ENCODE measurements at places on chromosomes 5 and 9.

- DNase-seq = no peak
Observed at GRCh38 chr5:157494178-157494832, 34.3 kb downstream of the NIPAL4 start.

DNA sequence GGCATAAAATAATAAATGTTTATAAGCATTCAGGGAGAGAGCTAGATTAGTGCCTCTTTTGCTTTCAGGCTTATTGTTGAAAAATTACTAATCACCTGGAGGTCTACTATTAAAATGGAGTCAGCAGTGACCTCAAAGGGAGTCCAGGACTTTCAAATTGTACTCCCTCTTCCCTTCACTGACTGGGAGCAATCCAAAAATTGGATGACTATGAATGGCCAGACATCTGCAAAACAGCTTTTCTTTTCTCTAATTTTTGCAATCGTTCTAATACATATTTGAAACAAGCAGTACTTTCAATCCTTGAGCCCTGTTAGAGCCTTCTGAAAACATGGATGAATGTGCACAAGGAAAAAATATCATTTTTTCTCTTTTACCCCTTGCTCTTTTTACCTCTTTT is 461.8 kb downstream of the TMEM232 start:
- DNase-seq = no peak

- no peak for DNase-seq
Observed at GRCh38 chr9:18485714-18486113, 11.8 kb downstream of the ADAMTSL1 start.

- no peak for DNase-seq
Observed at GRCh38 chr5:31385774-31386537, 145.9 kb downstream of the DROSHA start.

GRCh38 chr9:100196828-100197227 is 97.8 kb downstream of the INVS start:
- DNase-seq = no peak

DNA sequence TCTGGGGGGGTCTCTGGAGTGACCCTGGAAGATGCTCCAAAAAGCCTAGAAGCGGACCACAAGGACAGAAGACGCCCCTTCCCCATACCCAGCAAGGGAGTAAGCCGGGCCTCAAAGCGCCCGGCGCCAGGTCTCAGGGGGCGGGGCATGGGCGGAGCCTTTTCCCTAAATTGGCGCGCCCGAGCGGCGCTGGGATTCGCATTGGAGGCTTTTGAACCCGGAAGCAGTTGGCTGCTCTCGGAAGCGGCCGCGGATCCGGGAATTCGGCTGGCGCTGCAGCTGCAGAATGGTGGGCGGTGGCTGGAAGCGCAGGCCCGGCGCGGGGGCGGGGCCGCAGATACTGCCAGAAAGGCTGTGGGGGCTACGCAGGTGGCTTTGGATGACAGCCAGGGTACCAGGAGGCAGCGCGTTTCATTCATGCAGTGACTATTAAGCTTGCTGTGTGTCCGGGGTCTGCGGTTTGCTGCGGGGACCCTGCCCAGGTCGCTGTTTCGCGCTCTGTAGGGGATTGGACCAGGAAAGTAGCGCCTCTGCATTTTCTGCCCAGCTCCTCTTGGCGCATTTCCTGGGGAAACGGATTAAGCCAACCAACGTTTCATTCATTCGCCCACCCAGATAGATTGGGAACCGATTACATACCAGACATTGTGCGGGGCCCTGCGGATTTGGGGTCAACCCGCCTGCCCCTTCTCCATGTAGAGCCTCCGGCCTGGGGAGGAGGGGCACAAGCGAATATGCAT is 83.0 kb upstream of the FREM1 start:
- no peak for DNase-seq

GRCh38 chr9:131193051-131193450 is 67.7 kb downstream of the NUP214 start:
- no peak for DNase-seq

DNA sequence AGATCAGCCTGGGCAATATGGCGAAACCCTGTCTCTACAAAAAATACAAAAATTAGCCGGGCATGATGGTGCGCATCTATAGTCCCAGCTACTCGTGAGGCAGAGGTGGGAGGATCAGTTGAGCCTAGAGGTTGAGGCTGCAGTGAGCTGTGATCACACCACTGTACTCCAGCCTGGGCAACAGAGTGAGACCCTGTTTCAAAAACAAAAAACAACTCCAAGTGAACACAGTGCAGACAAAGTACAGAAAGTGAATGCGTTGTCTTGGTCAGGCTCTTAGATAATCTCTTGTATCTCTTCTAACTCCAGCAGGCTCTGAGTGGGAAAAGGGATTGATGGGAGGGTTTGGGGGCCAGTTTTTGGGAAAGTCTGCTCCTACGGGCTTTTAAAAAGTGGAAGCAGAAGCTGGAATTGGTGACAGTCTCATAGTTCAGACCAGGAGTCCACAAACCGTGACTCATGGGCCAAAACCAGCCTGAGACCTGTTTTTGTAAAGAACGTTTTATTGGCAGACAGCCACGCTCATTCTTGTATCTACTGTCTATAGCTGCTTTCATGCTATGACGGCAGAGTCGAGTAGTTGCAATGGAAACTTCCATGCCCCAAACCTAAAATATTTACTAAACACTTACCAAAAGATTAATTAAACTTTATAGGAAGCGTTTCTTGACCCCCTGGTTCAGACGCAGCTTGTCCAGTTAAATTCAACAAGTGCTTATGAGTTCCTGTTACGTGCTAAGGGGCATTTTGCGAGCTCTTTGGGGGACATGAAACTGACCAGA is 32.9 kb downstream of the NDST1 start:
- no peak for DNase-seq

- DNase-seq = no peak
Observed at GRCh38 chr5:168575391-168576372, 3.5 kb downstream of the PANK3 start.

- no peak for DNase-seq
Observed at GRCh38 chr9:38036359-38037084, 32.5 kb downstream of the SHB start.

- no peak for DNase-seq
Observed at GRCh38 chr5:74465724-74466123, 174.8 kb downstream of the ENC1 start.

DNA sequence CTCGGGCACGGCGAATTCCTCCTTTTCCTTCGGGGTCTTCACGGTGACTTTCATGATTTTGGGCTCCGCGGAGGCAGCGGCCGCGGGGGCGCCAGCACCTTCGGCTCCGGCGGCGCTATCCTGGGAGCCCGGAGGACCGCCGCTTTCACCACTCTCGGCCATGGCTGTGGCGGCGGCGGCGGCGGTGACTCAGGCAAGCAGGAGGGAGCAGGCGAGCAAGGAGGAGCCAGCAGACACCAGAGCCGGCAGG is 315 bp downstream of the UBQLN1 start:
- DNase-seq = peak; percentile 26

GRCh38 chr9:93207326-93207814 is 23.4 kb downstream of the WNK2 start:
- no peak for DNase-seq

- DNase-seq = no peak
Observed at GRCh38 chr5:175861337-175862130, 9.8 kb upstream of the CPLX2 start.

GRCh38 chr9:126738553-126738952 is 66.3 kb upstream of the ZBTB43 start:
- no peak for DNase-seq

DNA sequence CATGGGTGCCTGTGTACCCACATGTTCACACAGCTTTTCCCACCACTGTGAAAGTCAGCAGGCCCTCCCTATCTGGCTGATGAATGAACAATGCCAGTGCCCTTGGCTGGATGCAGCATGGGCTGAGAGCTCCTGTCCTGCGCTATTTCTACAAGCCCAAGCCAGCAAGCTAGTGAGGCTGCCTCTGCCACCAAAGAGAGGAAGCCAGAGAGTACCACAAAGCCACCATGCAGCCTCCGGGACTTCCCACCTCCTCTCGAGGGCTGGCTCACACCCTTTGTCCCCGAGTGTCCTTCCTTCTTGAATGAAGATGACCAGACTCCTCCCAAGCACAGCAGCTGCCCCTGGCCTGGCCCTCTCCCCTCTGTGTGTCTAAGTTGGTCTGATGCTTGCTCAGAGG is 76.5 kb downstream of the SH3PXD2B start:
- DNase-seq = no peak

Data from esophagus squamous epithelium (tissue), 5 donors.